PC-3 (cell line): ENCODE measurements at places on chromosomes 4 and X.

GRCh38 chr4:10108818-10109783 is 7.5 kb downstream of the WDR1 start:
- DNase-seq: peak; percentile 76

- no peak for DNase-seq
These were observed 81.6 kb downstream of the NAF1 start for GRCh38 chr4:163085085-163085484.

DNA sequence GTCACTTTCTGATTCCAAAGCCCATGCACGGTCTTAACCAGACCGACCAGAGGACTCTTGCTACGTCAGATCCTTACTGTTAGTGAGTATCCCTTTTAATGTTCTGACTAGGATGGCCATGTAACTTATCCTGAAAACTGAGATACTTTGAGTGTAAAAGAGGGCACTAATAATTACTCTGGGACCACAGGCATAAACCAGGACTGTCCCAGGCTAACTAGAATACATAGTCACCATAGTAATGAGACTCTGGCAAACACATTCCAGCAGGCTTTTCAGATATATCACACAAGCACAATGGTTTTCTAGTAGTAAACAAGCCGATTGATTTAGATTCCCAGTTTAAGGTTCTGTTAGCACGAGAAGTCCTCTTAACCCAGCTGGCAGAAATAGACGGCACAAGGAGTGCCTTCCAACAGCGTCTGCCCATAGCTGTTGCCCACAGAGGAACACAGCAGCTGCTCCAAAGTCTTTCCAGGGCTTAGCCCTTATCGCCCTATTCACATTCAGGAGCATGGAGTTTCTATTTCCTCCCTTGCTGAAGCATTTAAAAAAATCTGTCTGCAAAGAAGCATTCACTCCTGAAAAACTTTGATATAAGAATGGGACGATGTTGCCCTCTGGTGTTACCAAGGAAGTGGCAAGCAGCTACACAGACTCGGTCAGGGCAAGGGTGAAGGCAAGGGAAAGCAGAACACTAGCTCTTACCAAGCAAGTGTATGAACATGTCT is 92.4 kb downstream of the CXCL13 start:
- peak; percentile 72 for DNase-seq

- DNase-seq: peak; percentile 40
These were observed 17.6 kb upstream of the CCNI start for GRCh38 chr4:77093401-77093800.

DNA sequence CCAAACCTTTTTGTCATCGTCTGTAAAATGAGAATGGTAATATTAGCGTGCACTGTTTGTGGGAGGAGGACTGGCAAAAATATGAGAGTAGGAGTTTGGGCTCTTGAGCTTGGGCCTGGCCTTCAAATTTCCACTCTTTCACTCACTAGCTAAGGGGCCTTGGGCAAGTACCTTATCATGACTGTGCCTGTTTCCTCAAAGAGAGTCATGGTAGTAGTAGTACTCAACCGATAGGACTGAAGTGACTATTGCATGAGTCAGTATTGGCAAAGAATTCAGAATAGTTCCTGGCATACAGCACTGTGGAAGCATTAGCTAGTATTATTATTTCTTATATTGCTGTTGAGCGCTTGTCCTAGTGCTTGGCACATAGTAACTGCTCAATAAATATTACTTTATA is 16.0 kb upstream of the RBM3 start:
- DNase-seq: peak; percentile 89

GRCh38 chrX:103467887-103468286 is 51.4 kb downstream of the RAB40A start:
- DNase-seq: no peak

- DNase-seq: no peak
These were observed 15.9 kb downstream of the PPARGC1A start for GRCh38 chr4:23873717-23874535.

DNA sequence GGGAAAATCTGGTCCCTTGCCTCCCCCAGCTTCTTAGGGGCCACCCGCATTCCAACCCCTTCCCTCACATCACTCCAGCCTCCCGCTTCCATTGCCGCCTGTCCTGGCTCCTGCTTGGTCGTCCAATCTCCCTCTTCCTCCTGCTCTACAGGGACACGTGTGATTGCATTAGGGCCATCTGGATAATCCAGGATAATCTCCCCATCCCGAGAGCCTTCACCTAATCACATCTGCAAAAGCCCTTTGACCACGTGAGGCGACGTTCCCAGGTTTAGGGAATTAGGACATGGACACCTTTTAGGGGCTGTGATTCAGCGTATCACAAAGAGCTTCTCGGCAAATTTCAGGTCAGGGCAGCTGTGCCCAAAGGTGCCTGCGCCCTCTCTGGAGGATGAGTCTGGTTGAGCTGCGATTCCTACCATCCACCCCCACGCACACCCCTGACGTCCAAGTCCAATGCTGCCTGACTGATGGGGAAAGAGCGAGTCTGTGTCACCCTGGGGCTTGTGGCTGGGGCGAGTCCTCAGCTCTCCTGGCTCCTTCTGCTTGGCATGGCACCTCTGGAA is 104.6 kb downstream of the PSAPL1 start:
- no peak for DNase-seq

DNA sequence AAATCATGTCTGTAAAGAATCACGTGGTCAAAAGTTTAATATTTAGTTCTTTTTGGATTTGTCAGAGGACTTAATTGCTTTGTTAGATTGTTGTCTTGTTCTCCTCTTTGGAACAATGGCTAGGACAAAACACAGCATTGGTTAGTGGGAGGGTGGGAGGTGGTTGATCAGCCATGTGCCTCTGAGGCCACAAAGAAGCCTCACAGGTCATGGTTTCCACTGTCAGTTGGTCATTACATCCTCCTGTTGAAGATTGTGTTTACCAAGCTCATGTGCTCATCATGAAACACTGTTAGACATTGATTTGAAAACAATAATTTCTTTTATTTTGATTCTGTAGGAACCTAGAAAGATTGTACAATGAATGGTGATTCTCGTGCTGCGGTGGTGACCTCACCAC is 31.9 kb downstream of the ADD1 start:
- DNase-seq: no peak

- DNase-seq: no peak
These were observed 37.3 kb upstream of the RASL11B start for GRCh38 chr4:52824603-52825459.

DNA sequence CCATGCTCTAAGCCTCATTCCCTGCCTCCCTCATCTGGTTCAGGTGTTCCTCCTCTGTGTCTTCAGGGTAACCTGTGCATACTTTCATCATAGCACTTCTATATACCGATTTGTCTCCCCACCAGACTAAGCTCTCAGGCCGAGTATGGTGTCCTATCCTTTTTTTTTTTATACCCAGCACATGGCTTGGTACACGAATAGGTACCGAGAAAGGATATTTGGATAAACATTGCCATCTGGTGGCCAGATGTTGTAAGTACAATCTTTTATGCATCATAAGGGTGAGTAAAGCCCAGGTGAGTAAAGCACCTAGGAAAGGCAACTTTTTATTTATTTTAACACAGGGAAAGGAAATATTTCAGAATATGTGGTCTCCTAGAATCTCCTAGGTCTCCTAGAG is 68.4 kb downstream of the MID2 start:
- peak; percentile 77 for DNase-seq

DNA sequence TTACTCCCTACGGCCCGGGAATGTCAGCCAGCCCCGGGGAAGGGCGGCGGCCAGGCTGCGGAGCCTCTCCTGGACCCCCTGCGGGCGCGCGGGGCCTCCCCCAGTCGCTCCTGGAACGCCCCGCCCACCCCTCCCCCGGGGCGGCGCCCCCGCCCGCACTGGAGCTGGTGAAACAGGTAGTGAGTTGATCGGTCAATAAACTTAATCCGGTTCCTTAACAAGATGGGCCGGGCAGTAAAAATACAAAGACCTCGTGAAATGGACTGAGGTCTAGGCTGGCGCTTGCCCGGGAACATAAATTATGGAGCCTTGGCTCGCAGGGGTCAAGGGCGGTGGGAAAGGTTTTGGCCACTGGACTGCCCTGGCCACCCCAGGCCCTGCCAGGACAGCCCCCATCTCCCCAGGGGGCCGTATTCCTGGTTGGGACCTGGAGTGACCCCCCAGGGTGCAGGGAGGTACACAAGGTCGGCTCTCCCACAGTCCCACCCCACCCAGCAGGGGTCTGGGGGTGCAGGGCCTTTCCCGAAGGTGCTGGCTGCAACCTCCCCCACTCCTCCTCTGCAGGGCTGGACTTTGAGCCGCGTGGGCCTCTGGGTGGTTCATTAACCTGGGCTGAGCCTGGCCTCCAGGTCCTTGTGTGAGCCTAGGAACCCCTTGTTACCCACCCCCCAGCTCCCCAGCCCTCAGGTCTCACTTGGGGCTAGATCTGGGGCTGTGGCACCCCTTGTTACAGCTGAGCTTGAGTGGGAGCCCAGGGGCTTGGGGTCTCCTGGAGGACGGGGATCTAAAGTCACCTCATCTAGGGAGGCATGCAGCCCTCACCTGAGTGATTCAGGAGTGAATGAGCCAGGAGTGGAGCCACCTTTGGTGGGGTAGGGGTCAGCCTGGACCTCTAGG is 2.5 kb downstream of the FGFR3 start:
- no peak for DNase-seq

- peak; percentile 92 for DNase-seq
These were observed 121.7 kb upstream of the DIPK2B start for GRCh38 chrX:45322382-45322781.

- peak; percentile 35 for DNase-seq
These were observed 754.8 kb downstream of the RAB28 start for GRCh38 chr4:12729384-12729783.

- DNase-seq: no peak
These were observed 16.8 kb upstream of the IGSF1 start for GRCh38 chrX:131305926-131306325.

GRCh38 chr4:109465069-109465468 is 31.5 kb downstream of the SEC24B start:
- DNase-seq: no peak

DNA sequence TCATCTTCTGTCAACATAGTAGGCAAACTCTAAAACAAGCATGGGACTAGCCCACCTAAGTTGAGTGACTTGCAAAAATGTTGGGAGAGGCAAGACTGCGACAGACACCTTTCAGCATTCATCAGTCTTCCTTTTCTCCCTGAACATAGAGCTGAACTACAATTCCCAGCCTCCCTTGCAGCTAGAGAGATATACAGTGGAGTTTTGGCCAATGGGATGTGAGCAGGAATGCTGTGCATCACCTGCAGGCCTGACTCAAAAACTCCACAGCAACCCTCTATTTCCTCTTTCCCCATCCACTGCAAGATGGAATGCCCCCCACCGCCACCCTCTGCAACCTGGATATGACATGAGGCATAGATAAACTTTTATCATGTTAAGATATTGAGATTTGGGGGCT is 66.5 kb downstream of the PDHA1 start:
- no peak for DNase-seq

- DNase-seq: no peak
These were observed 125.0 kb downstream of the TBX22 start for GRCh38 chrX:80139564-80139963.

DNA sequence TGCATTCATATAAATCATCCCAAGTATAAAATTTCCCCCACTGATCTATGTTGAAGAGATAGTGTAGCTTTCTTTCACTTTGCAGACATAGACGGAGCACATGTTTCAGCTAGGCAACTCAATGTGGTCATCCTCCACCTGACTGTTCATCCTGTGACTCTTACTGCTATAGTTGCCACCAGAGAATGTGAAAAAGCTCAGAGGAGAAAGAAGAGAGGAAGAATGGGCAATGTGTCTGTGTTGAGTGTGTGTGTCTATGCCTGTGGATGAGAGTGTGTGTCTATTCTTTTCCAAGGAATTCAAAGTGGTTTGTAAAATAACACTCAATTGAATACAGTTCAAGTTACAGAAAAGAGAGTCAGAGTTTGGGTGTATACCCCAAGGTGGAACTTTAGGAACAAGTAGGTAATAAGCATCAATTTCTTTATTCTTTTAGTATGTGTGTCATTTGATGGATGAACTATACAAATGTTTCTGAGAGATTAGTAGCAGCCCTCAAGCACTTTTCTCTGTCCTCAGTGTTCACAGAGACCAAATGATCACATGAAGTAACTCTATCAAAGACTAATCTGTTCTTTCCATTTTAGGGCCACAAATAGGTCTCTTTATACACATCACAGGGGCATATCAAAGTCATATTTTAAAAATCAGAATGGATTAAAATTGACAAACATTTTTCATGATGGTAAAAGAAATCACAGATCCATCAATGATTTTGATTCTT is 2.3 kb downstream of the SNCA start:
- no peak for DNase-seq

- peak; percentile 86 for DNase-seq
These were observed 831.2 kb downstream of the CCSER1 start for GRCh38 chr4:90958256-90958895.

- DNase-seq: no peak
These were observed 1.2 kb downstream of the GABRB1 start for GRCh38 chr4:47032405-47033106.

GRCh38 chr4:142961866-142962265 is 115.8 kb upstream of the INPP4B start:
- DNase-seq: no peak

- DNase-seq: no peak
These were observed 649 bp upstream of the VBP1 start for GRCh38 chrX:155215443-155216178.

DNA sequence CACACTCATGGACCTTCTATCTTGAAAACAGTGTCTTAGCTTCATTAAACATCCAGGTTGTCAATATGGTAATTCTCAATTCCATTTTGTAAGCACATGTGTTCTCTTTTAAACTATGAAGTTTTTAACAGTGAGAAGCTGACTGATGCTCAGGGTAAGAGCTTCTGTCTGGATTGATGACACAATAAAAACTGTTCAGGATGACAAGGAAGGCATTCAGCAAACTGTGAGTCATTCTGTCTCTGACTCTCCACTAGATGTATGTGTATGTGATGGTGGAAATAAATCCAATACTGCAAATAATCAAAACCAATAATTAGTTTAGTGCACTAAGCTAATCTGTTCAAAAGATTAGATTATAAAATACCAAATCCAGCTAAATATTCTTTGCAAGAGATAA is 115.3 kb upstream of the ARX start:
- DNase-seq: peak; percentile 35

DNA sequence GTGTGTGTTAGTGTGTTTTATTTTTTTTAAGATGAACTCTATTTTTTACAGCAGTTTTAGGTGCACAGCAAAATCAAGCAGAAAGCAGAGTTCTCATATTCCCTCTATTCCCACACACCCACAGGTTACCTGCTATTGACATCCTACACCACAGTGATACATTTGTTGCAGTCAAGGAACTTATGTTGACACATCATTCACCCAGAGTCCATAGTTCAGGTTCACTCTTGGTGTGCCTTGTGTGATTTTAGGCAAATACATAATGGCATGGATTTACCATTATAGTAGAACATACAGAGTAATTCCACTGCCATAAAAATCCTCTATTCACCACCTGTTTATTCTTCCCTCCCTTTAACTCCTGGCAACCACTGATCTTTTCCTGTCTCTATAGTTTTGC is 28.7 kb downstream of the DIAPH2 start:
- DNase-seq: peak; percentile 40

GRCh38 chrX:118714521-118714920 is 12.9 kb upstream of the IL13RA1 start:
- no peak for DNase-seq

GRCh38 chr4:117063961-117064696 is 21.2 kb downstream of the TRAM1L1 start:
- DNase-seq: peak; percentile 59
